CD8-positive, alpha-beta memory T cell (primary cell): ENCODE measurements at places on chromosomes 5 and 9.
A peak's percentile ranks its signal among the peaks of the same experiment; 100 is the strongest.

- no peak for DNase-seq
Observed at GRCh38 chr5:16884595-16884994, 51.5 kb downstream of the MYO10 start.

- no peak for DNase-seq
Observed at GRCh38 chr9:125260561-125260960, 1.1 kb upstream of the GAPVD1 start.

DNA sequence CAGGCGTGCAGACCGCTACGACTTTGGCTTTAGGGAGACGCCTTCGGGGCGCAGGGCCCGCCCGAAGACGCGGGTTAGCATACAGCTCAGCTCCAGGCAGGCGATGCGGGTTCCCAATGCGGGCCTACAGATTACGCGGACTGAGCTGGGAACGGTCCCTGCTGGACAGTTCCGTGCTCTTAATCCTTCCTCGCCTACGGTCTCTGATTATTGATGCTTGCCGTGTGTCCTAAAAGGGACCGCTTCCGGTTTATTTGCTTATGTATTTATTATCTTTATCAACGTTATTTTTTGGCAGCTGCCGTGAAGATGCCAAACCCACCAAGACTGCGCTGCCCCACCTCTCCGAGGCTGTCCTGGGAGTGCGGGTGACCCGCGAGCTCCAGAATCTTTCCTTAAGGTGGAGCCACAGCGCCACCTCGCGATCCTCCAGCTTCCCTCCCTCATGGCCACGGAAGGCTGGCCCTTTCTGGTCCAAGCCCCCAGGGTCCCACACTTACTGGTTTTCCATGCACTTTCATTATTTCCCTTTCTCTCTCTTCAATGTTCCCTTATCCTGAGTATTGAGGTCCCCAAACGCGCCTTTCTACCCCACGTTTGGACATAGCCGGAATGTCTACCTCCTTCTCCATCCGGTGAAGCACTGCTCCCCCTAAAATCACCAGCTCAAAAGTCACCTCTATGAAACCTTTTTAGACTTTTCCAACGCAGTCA, 7.0 kb upstream of the EBF1 start:
- peak; percentile 52 for DNase-seq

DNA sequence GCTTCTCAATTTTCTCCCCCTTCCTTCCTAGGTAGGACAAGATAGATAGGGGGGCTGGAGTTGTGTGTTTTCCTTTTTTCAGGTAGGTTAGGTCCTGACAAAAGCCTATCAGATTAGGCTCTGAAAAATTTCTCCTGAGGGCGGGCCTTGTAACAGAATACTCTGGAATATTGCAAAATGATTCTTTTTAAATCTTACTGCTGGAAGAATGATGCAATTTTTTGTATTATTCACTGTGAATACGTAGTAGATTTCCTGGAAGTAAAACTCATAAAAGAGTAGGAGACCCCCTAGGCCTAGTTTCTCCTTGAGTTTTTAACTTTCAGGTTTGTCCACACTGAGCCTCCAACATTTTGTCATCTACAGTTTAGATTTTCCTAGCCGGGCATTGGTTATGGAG, 1701.8 kb downstream of the EFNA5 start:
- no peak for DNase-seq

GRCh38 chr9:738209-738915, 103.1 kb upstream of the DMRT1 start:
- no peak for DNase-seq

DNA sequence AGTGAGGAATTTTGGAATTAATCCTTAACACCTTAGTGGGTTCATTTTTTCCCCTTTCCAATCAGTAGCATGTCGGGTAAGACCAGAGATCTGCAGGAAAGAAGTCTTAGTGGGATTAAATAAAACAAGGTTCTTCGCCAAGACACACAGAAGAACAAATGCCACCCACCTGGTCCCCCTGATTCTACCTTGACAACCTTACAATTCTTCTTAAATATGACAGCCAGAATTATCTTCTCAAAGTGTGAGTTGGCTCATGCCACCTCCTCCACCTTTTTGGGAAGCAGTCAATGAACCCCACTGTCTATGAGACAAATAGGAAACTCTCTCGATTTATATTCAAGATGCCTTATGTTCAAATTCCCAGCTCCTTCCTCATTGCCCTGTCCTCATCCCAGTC, 105.1 kb downstream of the BRINP1 start:
- DNase-seq, result no peak

- no peak for DNase-seq
Observed at GRCh38 chr5:115243412-115243811, 19.3 kb downstream of the PGGT1B start.

DNA sequence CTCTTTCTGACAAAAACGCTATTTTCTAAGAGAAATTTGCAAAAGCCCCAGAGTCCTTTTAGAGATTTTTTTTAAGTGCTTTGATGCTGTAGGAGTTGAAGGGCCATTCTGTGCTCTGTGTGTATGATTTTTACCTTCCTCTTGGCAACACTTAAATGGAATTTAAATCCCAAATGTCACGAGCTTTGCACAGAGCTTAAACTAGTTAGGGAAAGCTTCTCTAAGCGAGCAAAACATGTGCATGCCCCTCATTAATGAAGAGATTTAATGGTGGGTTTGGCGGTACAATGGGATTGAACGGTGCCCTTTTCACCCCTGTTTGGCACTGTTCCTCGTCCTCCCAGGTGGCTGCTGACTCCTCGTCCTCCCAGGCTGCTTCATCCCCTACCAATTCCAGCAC, 220.7 kb downstream of the DRD1 start:
- no peak for DNase-seq

GRCh38 chr9:94665613-94666012, 26.3 kb upstream of the FBP1 start:
- DNase-seq, result no peak
